Glutamatergic neuron (in vitro differentiated cells): ENCODE measurements at places on chromosomes 6 and 20.

GRCh38 chr6:14639983-14640599, 522.5 kb downstream of the CD83 start:
- no peak for DNase-seq
- H3K4me3 ChIP-seq = no peak overlapping the region
- H3K27ac ChIP-seq = no peak overlapping the region
- no peaks in the 10 kb centered on the region for H3K36me3 ChIP-seq
- H3K4me1 ChIP-seq = peaks cover 30% of the 10 kb centered on the region

DNA sequence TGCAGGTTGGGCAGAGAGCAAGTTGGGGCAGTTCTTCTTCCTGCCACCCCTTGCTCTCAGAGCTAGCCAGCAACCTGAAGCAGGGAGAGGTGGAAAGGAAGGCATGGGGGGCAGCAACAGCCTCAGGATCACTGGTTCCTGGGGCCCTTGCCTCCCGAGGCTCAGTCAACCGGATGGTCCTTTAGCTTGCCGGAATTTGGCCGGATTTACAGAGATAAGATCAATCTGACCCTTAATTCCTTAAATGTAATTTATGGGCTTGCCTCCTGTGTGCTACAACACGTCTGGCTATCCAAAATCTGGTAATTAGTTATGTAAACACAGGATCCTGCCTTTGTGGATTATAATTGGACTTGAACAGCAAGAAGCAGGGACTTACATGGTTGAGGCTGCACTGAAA, 19.5 kb upstream of the TCP11 start:
- DNase-seq = no peak
- peaks cover 12% of the 10 kb centered on the region for H3K4me1 ChIP-seq
- H3K36me3 ChIP-seq = no peaks in the 10 kb centered on the region
- H3K27me3 ChIP-seq = peaks cover 3% of the 10 kb centered on the region
- H3K4me3 ChIP-seq = no peak overlapping the region
- peak overlapping the region; percentile 67 for H3K27ac ChIP-seq

DNA sequence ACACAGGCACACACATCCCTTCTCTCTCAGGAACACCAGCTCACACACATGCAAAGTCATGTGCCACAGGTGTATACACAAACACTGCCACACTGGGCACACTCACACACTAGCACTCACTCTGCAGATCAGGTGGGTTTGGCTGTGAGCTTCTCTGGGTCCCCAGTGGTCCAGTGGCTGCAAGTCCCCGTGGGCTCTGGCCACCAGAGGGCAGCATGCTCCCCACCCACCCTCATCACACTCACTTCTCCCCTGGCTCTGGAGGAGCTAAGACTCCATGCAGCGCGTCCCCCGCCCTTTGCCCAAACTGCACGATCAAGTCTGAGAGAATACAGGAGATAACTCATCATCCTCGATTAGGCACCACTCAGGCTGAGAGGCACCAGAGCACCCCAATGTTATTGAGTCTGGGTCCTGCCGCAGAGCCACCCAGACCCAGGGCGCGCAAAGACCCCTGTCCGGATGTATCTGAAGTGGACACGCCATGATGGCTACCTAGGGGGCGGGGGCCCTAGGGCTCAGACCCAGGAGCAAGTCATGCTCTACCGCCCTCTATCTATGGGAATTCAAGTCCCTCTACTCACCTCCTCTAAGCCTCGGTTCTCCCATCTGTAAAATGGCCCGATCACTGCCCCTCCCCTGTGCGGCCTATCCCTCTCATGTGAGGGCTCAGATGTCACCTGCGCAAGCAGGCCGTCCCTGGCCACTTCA, 90.5 kb downstream of the GRM4 start:
- peak; percentile 81 for DNase-seq
- H3K4me3 ChIP-seq = peak overlapping the region; percentile 35
- H3K27ac ChIP-seq = peak overlapping the region; percentile 72
- H3K4me1 ChIP-seq = peaks cover 49% of the 10 kb centered on the region
- peaks cover 17% of the 10 kb centered on the region for H3K27me3 ChIP-seq

GRCh38 chr20:18858816-18859215, 45.2 kb downstream of the SCP2D1 start:
- peaks cover 15% of the 10 kb centered on the region for H3K36me3 ChIP-seq
- no peak for DNase-seq
- no peak overlapping the region for H3K4me3 ChIP-seq
- no peak overlapping the region for H3K27ac ChIP-seq
- H3K4me1 ChIP-seq = no peaks in the 10 kb centered on the region

GRCh38 chr20:51128198-51128597, 105.3 kb upstream of the KCNG1 start:
- peaks cover 2% of the 10 kb centered on the region for H3K4me1 ChIP-seq
- H3K4me3 ChIP-seq = no peak overlapping the region
- no peak for DNase-seq
- no peaks in the 10 kb centered on the region for H3K36me3 ChIP-seq
- H3K27me3 ChIP-seq = no peaks in the 10 kb centered on the region
- H3K27ac ChIP-seq = no peak overlapping the region
